ENCODE measurements at places on chromosomes 3 and 15. TPM values are rescaled to one million over a fixed set of nuclear protein-coding genes. Genes with fewer than 3 reads are reported as not detected.
A peak's percentile ranks its signal among the peaks of the same experiment; 100 is the strongest.

DNAH12 gene
- 0.43 TPM for total RNA-seq

- DNase-seq = peak; percentile 29
Observed at GRCh38 chr3:8709801-8710507, 23.6 kb upstream of the CAV3 start.

DNA sequence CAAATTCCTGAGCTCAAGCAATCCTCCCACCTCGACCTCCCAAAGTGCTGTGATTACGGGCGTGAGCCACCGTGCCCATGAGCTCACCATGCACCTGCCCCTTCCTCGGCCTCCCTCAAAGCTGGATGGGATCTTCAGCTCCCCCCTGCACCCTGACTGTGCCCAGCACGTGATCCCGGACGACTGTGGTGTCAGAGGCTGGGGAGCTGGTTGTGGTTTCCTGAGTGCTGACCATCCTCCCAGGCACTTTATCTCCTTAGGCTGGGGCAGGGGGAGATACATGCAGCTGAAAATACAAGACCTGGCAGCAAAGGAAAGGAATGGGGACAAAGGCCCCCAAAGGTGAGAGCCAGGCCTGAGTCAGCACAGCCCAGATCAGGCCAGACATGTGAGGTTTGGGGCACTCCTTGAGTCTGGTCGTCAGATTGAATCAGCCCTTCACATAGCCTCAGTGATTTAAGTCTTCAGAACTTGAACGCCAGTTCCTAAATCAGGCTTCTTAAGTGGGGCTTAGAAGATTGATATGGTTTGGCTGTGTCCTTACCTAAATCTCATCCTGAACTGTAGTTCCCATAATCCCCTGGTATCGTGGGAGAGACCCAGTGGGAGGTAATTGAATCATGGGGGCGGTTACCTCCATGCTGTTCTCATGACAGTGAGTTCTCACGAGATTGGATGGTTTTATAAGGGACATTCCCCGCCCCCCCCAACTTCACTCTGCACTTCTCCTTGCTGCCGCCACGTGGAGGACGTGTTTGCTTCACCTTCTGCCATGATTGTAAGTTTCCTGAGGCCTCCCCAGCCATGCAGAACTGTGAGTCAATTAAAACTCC, 35.8 kb downstream of the PRKCD start:
- peak; percentile 96 for DNase-seq

DNA sequence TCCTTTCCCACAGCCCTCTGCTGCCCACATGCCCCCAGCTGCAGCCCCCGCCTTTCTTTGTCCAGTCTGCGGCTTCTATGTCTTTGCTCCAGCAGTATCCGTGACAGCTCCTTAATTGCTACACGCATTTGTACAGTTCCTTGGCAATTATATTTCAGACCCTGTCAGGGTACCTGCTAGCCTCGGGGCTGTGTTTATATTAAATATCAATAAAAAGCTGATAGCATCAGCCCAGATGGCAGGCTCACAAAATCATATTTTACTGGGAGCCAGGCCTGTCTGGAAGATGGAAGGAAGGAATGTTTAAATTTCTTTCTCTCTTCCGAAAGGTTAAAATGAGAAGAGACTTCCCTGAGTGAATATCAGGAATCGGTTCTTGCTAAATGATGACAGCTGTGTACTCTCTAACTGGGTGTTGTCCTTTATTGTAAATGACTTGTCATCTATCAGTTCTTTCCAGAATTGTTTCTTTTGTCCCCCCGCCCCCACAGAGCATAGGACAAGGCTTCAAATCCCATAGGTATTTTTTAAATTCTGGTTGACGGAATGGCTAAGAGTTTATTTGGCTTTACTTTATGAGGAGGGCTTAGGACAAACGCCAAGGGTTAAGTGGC, 378.1 kb downstream of the LRTM1 start:
- no peak for DNase-seq

GRCh38 chr3:60755094-60755493, 496.2 kb downstream of the FHIT start:
- no peak for DNase-seq

GRCh38 chr15:28252831-28253230, 69.1 kb downstream of the HERC2 start:
- DNase-seq = no peak

- DNase-seq = no peak
Observed at GRCh38 chr3:66177026-66177425, 43.8 kb upstream of the SLC25A26 start.

DISP2 gene
- total RNA-seq = 2.6 TPM

DNA sequence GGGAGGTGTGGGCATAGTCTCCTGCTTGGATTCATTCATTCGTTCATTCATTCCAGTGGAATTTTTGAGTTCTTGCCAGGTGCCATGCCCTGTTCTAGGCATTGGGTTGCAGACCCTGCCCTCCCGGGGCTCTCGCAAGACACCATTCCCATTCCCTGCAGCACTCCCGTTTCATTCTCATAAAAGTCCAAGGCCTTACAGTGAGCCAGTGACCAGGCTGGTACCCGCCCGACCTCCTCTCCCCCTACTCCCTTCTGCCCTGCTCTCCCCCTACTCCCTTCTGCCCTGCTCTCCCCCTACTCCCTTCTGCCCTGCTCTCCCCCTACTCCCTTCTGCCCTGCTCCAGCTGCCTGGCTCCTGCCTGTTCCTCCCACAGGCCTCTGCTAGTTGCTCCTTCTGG, 41.9 kb downstream of the AMOTL2 start:
- DNase-seq = no peak

DNA sequence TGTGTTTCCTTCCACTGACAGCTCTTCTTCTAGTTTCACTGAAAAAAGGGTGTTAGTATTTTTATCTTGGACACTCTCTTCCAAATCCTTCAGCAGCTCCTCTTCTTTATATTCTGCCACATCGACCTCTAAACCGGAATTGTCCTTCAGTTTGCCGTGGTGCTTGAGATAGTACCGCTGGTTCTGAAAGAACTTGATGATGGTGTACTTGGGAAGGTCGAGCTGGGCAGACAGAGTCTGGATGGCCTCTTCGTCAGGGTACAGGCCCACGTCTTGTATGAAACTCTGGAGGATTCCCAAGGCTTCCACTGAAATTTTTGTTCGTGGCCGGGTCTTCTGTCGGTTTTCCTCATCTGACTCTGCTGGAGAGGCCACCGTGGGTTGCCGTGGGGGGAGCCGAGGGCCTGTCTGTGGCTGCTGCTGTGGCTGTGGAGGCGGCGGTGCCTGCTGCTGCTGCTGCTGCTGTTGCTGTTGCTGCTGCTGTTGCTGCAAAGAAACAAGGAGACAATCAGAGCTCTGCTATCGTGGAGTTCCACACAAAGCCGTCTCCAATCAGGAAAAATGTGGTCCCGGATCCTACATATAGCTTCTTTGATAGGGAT, 75.8 kb downstream of the SATB1 start:
- no peak for DNase-seq

LYZL4 gene
- total RNA-seq = not detected

C3orf52 gene
- 0.07 TPM for total RNA-seq

AGTR1 gene
- not detected for total RNA-seq
